ENCODE measurements at places on chromosomes 13 and 19.

GRCh38 chr19:14337510-14337909 lies 43.7 kb upstream of the ADGRE5 start:
- DNase-seq, result no peak

DNA sequence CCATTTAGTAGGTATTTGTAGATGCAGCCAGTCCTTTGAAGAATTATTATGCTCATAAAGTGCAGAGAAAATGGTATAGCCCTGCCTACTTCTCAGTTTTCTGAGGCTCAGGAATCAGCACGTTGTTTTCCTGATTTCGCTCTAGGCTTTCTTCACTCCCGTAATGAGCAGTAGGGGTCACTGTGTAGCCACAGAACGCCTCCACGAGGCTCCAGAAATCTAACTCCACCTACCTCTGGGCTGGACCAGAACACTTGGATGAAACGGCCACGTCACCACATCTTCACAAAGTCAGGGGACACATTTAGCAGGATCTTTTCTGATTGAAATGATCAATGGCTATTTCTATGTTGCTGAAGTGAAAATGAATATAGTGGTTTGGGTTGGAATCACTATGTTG lies 49.8 kb upstream of the GTF3A start:
- peak; percentile 31 for DNase-seq

- DNase-seq, result no peak
These were observed 3.7 kb downstream of the NAPA start for GRCh38 chr19:47511128-47511517.

DNA sequence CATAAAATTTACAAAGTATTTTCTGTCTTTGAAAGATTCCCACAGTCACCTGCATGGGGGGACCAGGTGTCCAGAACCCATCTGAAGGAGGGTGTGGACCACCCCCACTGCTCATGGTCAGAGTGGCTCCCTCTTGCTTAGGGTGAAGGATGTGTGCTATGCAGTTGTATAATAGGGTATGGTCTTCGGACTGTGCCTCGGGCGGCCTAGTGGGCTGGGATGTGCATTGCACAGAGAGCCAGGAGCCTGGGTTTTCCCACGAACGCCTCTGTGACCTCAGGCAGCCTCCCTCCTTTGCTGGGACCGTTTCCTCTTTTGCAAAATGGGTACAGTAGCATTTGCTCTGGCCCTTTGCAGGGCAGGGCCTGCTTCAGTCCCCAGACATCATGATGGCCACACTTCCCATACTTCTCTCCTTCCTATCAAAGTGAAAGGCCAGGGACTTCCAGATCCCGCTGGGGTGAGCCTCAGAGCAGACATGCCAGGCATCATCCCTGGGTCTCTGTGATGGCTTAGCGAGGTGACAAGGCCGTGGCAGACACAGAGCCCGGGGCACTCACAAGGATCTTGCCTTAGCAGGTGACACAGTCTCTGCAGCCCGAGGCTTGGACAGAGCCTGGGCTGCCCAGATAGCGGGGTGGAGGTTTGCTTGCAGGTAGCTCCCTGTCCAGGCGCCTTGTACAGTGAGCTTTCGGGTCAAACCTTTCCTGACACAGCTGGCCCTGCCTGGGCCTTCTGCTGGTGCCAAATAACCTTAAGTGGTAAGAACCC lies 59.4 kb upstream of the ZNF536 start:
- DNase-seq, result no peak

DNA sequence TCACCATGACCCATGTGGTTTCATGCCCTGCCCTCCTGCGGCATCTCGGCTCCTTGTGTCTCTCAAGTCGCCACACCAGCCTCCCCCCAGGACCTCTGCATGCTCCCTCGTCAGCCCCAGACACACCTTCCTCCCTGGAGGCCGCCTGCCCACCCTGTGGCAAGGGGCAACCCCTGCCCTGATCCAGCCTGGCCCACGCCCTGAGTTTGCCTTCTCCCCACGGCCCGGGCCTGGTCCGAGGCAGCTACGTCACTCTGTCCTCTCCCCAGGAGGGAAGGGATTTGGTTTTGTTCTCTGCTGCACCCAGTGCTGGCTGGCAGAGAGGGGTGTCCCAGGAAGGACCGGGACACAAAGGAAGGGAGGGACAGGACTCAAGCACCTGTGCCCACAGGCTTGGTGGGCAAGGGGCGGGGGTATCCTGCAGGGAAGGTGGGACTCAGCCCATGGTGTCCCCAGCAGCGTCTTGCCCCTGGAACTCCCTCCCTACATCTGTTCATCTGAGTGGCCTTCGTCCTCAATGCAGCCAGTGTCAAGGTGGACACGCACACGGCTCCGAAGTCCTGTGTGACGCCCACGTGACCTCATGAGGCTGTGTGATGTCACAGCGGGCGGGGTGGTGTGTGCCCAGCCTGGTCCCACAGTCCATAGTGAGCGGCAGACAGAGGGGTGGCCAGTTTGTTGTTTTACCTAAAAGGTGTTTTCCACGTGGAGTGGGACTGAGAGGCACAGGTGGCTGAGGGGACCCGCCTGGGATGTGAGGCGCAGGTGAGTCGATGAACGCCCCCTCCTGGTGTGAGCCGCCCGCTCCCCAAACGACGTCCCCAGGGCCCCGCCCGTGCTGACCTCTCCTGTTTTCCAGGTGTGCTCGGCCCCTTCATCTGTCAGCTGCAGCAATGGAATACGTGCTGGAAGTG lies at the start of gene TEX29:
Gene TEX29 (plus strand): TSS at position 645 of the 914 bp plus-strand sequence. CDS start 249 bp downstream, at position 894.
- no peak for DNase-seq

GRCh38 chr19:1110809-1111640 lies 7.2 kb downstream of the GPX4 start:
- DNase-seq, result no peak

DNA sequence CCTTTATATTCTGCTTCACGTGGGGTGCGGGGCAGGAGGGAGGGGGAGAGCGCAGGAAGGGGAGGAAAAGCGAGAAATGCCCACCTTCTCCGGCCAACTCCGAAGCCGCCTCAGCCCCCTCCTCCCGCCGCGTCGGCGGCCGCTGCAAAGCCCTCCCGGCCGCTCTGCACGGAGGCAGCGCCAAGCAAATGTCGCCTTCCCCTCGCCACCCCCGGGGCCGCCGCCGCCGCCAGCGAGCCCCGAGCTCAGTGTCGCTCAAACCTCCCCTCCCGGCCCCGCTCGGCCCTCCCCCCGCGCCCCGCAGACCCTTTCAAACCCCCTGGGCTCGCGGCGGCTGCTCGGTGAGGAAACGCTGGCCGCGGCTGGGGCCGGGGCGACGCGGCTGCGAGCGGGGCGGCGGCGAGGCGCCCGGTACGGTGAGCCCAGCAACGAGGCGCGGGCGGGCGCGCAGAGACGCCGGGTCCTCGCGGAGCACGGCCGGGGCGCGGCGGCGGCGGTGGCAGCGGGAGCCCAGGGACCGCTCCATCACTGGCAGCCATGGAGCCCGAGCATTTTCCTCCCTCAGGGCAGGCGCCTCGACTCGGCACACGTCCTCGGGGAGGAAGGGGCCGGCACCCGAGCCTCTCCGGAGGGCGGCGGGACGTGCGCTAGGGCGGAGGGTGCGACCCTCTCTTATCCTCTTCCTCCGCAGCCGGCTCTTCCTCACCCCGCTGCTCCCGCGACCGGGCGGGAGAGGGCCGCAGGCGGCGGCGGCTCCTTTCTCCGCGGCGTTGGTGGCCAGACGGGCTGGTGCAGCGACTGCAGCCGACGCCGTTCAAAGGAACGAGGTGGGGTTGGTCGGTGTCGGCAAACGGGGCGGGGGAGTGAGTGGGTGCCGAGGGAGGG lies 463 bp upstream of the TSC22D1 start:
- peak; percentile 41 for DNase-seq

DNA sequence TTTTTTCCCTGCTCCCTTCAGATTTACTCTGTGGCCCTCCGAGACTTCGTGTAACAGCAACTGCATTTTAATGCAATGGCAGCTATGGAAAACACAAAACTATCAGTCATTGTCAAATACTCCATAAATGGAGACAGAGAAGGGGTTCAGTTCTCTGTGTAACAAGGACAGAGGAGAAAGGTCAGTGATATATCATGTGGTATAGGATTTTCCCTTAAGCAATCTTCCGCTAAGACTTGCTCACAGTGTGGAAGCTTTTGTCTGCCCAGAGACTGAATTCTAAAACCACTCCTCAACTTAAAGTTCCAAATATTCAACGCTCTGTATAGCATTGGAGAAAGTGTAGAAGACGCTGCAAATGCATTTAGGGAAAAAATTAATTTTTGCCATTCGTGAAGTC lies 111.3 kb upstream of the EDNRB start:
- no peak for DNase-seq

DNA sequence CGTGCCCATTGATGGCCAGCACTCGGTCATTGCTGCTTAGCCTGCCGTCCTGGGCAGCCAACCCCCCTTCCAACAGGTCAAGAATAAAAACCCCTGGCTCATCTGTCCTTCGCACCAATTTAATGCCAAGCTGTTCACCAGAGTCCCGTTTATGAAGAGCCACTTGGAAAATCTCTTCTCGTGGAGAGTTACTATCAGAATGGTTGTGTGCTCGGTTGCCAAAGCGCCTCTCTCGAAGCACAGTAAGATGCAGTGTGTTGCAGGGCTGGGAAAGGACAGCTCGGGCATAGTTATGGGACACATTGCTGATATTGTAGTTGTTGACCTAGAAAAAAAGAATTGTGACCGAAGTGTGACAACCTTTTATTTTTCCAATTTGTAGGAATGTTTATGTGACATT lies 57.9 kb downstream of the LNX2 start:
- no peak for DNase-seq

- no peak for DNase-seq
These were observed 22.0 kb downstream of the SBNO2 start for GRCh38 chr19:1151917-1152587.

GRCh38 chr19:58476498-58477015 lies 405 bp downstream of the ZNF446 start:
- DNase-seq, result no peak

- DNase-seq, result no peak
These were observed 316.8 kb downstream of the DLEU7 start for GRCh38 chr13:50526661-50527071.

GRCh38 chr19:38564981-38565690 lies 52.6 kb downstream of the MAP4K1 start:
- no peak for DNase-seq

DNA sequence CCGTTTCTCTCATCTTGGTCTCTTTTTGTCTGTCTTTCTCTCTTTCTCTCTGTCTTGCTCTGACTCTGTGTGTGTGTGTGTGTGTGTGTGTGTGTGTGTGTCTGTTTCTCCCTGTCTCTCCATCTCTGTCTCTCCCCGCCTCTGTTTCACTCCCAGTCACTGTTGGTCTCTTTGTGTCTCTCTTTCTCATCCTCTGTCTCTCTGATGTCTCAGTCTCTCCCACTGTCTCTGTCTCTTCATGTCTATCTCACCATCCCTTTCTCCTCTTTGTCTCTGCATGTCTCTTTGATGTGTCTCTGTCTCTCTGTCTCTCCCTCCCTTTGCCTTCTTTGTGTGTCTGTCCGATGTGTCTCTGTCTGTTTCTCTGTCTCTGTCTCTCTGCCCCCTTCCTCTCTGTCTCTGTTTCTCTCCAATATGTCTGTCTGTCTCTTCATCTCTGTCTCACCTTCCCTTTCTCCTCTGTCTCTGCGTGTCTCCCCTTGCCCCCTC lies 2.5 kb downstream of the NFIC start:
- DNase-seq, result no peak

GRCh38 chr13:98007001-98007400 lies 53.5 kb downstream of the IPO5 start:
- no peak for DNase-seq

GRCh38 chr13:33645591-33646554 lies 172.1 kb upstream of the RFC3 start:
- no peak for DNase-seq

GRCh38 chr19:39304701-39305571 lies 8.7 kb downstream of the IFNL1 start:
- DNase-seq, result no peak
